Osteocyte (in vitro differentiated cells): ENCODE measurements at places on chromosomes 1 and 21. TPM values are rescaled to one million over a fixed set of nuclear protein-coding genes. Genes with fewer than 3 reads are reported as not detected.

Gene PTGER3
- total RNA-seq: not detected in 2 replicates

Gene CATSPERE
- 1.2 and 1.3 TPM in 2 replicates for total RNA-seq

Gene ERG
- 11.0 and 11.5 TPM in 2 replicates for total RNA-seq

Gene LHX8
- total RNA-seq: not detected in 2 replicates

Gene GUCA2B
- total RNA-seq: not detected in 2 replicates

Gene B3GALT6
- total RNA-seq: 38.6 and 39.8 TPM in 2 replicates

Gene LCE2A
- not detected in 2 replicates for total RNA-seq

Gene DCDC2B
- total RNA-seq: not detected in 2 replicates

Gene TMEM240
- total RNA-seq: 12.4 and 16.6 TPM in 2 replicates

GRCh38 chr1:44447051-44447810, 42.2 kb downstream of the RNF220 start:
- no peaks in the 10 kb centered on the region for H3K4me1 ChIP-seq
- DNase-seq: no peak
- no peaks in the 10 kb centered on the region for H3K36me3 ChIP-seq
- H3K27ac ChIP-seq: no peak overlapping the region
- H3K27me3 ChIP-seq: peaks cover 42% of the 10 kb centered on the region

DNA sequence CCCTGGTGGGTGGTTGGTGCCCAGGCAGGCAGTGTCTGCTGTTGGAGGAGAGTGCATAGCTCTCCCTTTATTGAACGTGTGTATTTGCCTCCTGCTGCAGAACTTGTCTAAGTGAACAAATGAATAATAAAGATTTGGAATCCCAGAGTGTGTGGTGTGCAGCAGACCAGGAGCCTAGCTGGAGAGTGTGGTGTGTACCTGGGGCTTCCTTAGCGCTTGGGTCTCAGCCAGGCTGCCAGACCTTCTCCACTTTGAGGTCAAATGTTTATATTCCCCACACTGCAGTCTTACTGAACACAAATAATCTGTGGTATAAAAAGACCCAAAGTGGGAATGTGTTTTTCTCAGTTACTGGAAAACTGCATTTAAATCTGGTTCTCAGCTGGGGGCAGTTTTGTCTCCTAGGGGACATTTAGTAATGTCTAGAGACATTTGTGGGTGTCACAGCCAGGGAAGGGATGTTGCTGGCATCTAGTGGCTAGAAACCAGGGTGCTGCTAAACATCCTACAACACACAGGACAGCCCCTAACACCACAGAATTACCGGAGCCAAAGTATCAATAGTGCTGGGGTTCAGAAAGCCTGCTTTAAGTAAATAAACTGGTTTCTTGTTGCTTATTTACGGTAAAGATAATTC, 23.6 kb downstream of the SLC37A1 start:
- H3K4me3 ChIP-seq: no peak overlapping the region
- no peak for DNase-seq
- peaks cover 2% of the 10 kb centered on the region for H3K4me1 ChIP-seq

- no peak for DNase-seq
- peaks cover 66% of the 10 kb centered on the region for H3K4me1 ChIP-seq
- peak overlapping the region; percentile 94 for H3K27ac ChIP-seq
- peak overlapping the region; percentile 17 for H3K4me3 ChIP-seq
- H3K27me3 ChIP-seq: no peaks in the 10 kb centered on the region
These were observed 24.9 kb downstream of the LDLRAP1 start for GRCh38 chr1:25568090-25568833.

- H3K27me3 ChIP-seq: no peaks in the 10 kb centered on the region
- H3K27ac ChIP-seq: no peak overlapping the region
- no peak for DNase-seq
These were observed 61.0 kb downstream of the BACH1 start for GRCh38 chr21:29359718-29360117.

GRCh38 chr1:99647490-99647889, 1.6 kb downstream of the PALMD start:
- no peaks in the 10 kb centered on the region for H3K36me3 ChIP-seq
- H3K4me3 ChIP-seq: peak overlapping the region; percentile 76
- H3K27ac ChIP-seq: peak overlapping the region; percentile 79
- peaks cover 33% of the 10 kb centered on the region for H3K4me1 ChIP-seq

DNA sequence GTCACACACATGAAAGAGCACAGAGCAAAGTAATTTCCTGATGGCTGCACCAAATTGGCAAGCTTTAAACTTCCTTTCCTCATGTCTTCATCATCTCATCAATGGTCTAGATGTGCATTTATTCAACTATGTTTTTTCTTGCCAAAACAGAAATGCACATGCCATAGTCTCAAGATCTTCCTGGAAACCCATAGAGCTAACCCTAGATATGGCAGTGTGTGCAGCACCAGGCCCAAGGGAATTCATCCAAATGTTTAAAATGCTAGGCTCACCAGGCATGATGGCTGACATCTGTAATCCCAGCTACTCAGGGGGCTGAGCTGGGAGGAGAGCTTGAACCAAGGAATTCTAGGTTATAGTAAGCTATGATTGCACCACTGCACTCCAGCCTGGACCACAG, 31.2 kb upstream of the PALMD start:
- H3K27ac ChIP-seq: no peak overlapping the region
- no peaks in the 10 kb centered on the region for H3K27me3 ChIP-seq
- no peak overlapping the region for H3K4me3 ChIP-seq
- H3K4me1 ChIP-seq: peaks cover 5% of the 10 kb centered on the region
- DNase-seq: no peak
- no peaks in the 10 kb centered on the region for H3K36me3 ChIP-seq

DNA sequence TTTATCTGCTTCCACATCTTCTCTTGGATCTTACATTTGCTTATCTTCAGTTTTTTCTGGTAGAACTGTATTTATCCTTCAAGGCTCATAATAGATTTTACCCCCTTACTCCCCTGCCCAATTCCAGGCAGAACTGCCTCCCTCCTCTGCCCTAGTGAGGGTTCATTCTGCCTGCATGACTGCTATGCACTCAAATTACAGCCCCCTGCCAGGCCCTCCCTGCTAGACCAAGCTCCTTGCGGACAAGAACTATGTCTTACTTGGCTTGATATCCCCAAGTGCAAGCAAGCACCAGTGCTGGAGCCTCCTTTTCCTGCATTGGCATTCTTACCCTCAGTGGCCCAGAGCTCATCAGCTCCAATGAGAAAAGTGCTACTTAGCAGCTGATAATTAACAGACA, 18.1 kb downstream of the MAPKAPK2 start:
- DNase-seq: no peak
- H3K27me3 ChIP-seq: no peaks in the 10 kb centered on the region
- H3K36me3 ChIP-seq: peaks cover 2% of the 10 kb centered on the region
- H3K4me3 ChIP-seq: no peak overlapping the region
- no peak overlapping the region for H3K27ac ChIP-seq

GRCh38 chr21:42310411-42311001, 4.7 kb downstream of the TFF3 start:
- H3K4me3 ChIP-seq: no peak overlapping the region
- DNase-seq: no peak
- H3K4me1 ChIP-seq: peaks cover 51% of the 10 kb centered on the region
- no peaks in the 10 kb centered on the region for H3K36me3 ChIP-seq
- peaks cover 9% of the 10 kb centered on the region for H3K27me3 ChIP-seq

- H3K36me3 ChIP-seq: peaks cover 39% of the 10 kb centered on the region
- no peak for DNase-seq
- H3K4me3 ChIP-seq: no peak overlapping the region
- no peak overlapping the region for H3K27ac ChIP-seq
- no peaks in the 10 kb centered on the region for H3K27me3 ChIP-seq
These were observed 99.5 kb downstream of the TGFB2 start for GRCh38 chr1:218444588-218444987.

- no peaks in the 10 kb centered on the region for H3K36me3 ChIP-seq
- H3K4me1 ChIP-seq: peaks cover 38% of the 10 kb centered on the region
- H3K27ac ChIP-seq: no peak overlapping the region
- no peak overlapping the region for H3K4me3 ChIP-seq
- no peak for DNase-seq
- no peaks in the 10 kb centered on the region for H3K27me3 ChIP-seq
These were observed 239.9 kb upstream of the TMEM51 start for GRCh38 chr1:14913482-14914177.

GRCh38 chr1:77506771-77507170, 175.7 kb downstream of the ZZZ3 start:
- no peak overlapping the region for H3K27ac ChIP-seq
- peaks cover 6% of the 10 kb centered on the region for H3K4me1 ChIP-seq
- H3K36me3 ChIP-seq: no peaks in the 10 kb centered on the region
- H3K4me3 ChIP-seq: no peak overlapping the region

DNA sequence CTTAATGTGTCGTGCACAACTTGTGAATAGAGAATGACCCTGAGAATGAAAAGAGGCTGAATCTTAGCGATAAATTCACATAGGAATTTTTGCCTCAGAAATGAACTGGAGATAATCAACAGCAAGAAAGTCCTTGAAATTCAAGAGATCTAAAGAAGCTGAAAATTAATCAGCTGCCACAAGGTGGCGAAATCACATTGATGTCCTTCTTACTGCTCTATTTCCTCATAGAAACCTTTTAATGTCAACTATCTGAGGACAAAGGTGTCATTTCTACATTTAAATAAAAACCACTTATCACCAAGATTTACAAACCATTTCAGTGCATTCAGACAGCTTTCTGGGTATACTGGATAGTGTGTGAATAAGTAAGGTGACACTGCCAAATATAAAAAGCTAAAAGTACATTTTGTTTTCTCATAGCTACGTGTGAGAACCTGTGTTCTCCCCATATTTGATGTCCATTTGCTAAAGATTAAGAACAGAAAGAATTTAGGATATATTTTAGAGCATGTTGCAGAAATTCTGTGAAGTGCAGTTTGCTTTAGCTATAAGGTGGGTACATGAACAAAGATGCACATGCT, 485.3 kb upstream of the PTBP2 start:
- DNase-seq: no peak
- H3K36me3 ChIP-seq: no peaks in the 10 kb centered on the region
- no peaks in the 10 kb centered on the region for H3K27me3 ChIP-seq

- peaks cover 10% of the 10 kb centered on the region for H3K27me3 ChIP-seq
- no peak within 1 kb of the TSS for H3K4me3 ChIP-seq
- DNase-seq: no peak
- no peaks in the 10 kb centered on the region for H3K4me1 ChIP-seq
- no peaks in the 10 kb centered on the region for H3K36me3 ChIP-seq
These were observed at the start of gene TDRD5 for GRCh38 chr1:179591592-179592580. TDRD5 (plus strand) TSS chr1:179591832; CDS start chr1:179592616, 784 bp downstream.

GRCh38 chr1:99171184-99171813, 93.0 kb upstream of the PLPPR4 start:
- peaks cover 31% of the 10 kb centered on the region for H3K27me3 ChIP-seq
- H3K4me1 ChIP-seq: no peaks in the 10 kb centered on the region
- no peak overlapping the region for H3K4me3 ChIP-seq
- DNase-seq: no peak
- H3K27ac ChIP-seq: no peak overlapping the region

GRCh38 chr1:209400351-209401220, 182.9 kb upstream of the CAMK1G start:
- no peak overlapping the region for H3K4me3 ChIP-seq
- no peaks in the 10 kb centered on the region for H3K27me3 ChIP-seq
- no peak for DNase-seq
- H3K4me1 ChIP-seq: peaks cover 36% of the 10 kb centered on the region
- no peak overlapping the region for H3K27ac ChIP-seq

GRCh38 chr1:193103759-193104501, 1.3 kb downstream of the GLRX2 start:
- peak overlapping the region; percentile 90 for H3K27ac ChIP-seq
- H3K27me3 ChIP-seq: no peaks in the 10 kb centered on the region
- H3K4me3 ChIP-seq: peak overlapping the region; percentile 90
- no peak for DNase-seq
- peaks cover 28% of the 10 kb centered on the region for H3K4me1 ChIP-seq

- H3K27ac ChIP-seq: no peak overlapping the region
- no peak for DNase-seq
- no peak overlapping the region for H3K4me3 ChIP-seq
- no peaks in the 10 kb centered on the region for H3K27me3 ChIP-seq
- peaks cover 13% of the 10 kb centered on the region for H3K4me1 ChIP-seq
These were observed 1160.8 kb upstream of the ADGRL2 start for GRCh38 chr1:80639777-80640533.

GRCh38 chr1:76824106-76824505, 43.2 kb upstream of the ST6GALNAC5 start:
- H3K4me3 ChIP-seq: no peak overlapping the region
- H3K4me1 ChIP-seq: peaks cover 17% of the 10 kb centered on the region
- H3K27me3 ChIP-seq: no peaks in the 10 kb centered on the region
- no peaks in the 10 kb centered on the region for H3K36me3 ChIP-seq

GRCh38 chr1:31003613-31004230, 61.8 kb downstream of the PUM1 start:
- H3K4me3 ChIP-seq: no peak overlapping the region
- no peak for DNase-seq
- H3K36me3 ChIP-seq: peaks cover 25% of the 10 kb centered on the region
- no peak overlapping the region for H3K27ac ChIP-seq

GRCh38 chr1:99374109-99374508, 109.8 kb downstream of the PLPPR4 start:
- no peak for DNase-seq
- no peak overlapping the region for H3K27ac ChIP-seq
- no peaks in the 10 kb centered on the region for H3K36me3 ChIP-seq
- no peak overlapping the region for H3K4me3 ChIP-seq
- H3K4me1 ChIP-seq: no peaks in the 10 kb centered on the region
